ENCODE measurements at places on chromosomes 2 and 18.

DNA sequence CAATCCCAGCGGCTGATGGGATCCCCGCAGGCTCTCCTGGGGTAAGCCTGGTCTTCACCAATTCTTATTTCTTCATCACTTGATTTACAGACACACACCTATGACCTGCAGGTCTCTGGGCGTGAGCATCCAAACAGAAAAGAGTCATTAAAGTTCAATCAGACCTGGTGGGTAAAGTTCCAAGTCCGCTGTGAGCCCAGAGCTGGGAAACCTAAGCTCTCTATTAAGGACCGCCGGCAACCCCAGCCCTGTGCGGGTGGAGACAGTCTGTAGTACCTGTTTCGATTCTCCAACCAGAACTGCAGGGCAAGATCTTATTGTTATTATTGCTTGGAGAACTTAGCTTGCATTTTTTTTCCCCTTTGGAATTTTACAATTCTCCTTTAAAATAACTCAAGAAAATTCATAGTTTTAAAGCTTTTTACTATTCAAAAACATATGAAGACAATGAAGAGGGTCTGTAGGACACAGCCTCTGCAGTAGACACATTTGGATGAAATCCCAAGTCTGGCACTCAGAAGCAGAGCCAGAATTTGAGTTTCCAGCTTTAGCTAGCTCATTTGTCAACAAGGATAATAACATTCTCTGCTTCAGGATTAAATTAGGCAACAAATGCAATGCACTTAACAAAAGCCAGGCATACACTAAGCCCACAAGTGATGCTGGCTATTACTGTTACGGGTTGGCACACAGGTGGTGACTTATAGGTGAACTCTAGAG, 376.4 kb downstream of the INSIG2 start:
- DNase-seq: no peak

DNA sequence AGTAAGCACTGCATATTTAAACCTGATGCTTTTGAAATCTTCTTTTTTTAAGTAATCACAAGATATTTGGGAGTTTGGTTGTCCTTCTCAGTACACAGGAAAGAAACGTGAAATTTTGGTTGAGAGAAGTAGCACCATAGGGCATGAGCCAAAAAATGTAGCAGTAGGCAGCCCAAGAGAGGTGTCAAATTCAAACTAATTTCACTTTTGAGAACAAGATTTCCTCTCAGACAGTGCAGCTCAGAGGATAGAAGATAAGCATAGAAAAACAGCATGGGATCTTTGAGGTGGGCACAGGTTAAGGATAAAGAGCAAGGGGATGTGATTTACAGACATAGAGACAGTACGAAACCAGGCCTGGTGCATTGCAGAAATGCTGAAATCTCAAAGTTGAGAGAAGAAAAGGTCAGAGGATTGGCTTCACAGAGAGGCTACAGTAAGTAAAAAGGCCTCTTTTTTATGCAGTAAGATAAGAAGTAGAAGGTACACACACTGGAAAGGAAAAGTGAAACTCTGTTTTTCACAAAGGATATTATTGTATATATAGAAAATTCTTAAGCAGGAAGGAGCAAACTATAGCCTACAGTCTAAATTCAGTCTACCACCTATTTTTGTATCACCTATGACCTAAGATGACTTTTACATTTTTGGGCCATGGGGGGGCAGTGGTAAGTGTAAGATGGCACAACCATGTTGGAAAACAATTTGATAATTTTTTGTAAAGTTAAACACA, 89.8 kb downstream of the PKP4 start:
- DNase-seq: no peak

DNA sequence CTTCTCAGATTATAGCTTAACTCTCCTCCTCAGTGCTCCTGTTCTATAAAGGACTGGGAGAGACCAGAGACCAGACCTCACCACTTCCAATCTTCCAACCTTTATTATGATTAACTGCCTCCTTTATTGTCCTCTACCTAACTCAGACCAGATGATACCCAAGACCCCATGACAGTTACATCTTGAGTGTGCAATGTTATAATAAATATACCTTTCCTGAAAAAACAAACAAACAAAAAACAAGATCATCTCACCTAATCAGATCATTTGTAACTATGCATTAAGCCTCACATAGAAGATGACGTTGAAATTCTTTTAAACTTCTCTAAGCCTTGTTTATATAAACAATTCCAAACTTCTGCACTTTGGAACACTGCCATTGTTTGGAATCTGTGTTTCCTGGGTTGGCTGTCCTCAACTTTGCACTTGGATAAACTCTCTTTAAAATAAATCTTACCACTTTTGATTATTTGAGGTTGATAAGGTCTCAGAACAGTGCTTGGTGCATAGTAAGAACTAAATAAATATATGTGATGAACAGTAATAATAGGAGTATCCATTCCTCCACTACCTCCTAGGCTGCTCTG, 342.7 kb downstream of the TDRD15 start:
- DNase-seq: no peak

GRCh38 chr2:18690342-18690741, 101.0 kb upstream of the NT5C1B start:
- no peak for DNase-seq

DNA sequence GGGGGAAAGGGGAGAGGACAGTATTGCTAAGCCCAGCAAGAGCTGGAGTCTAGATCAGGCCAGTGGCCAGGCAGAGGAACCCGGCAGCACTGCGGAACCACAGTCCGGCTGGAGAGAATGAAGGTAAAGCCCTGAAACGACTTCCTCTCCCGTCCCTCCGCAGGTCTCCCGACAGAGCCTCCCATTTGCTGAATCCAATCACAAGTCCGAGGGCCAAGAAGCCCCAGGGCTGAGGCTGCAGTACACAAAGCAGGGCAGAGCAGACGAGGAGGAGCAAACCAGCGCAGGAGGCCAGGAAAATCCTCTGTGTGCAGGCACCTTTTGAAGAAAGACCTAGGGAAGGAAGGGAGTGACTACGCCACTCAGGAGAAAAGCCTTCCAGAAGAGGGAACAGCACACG, 104.4 kb downstream of the OSBPL1A start:
- DNase-seq: no peak

DNA sequence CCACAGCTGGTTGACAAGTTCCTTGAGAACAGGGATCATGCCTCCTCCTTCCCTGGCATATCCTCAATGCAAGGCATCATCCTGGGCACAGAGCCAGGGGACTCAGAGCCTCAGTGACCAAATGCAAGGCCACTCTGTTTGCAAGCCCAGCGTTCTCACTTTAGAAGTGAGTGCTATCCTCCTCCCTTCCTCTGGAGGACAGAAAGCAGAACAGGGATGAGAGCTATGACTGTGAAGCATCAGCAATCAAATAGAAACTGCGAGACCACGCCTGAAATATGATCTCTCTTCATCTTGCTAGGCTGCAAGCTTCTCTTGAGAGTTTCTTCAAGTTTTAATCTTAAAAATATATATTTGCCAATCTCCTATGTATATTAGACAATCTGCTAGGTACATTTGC, 119.8 kb downstream of the LRATD1 start:
- DNase-seq: no peak

GRCh38 chr2:112893752-112894151, 17.2 kb upstream of the IL37 start:
- no peak for DNase-seq

DNA sequence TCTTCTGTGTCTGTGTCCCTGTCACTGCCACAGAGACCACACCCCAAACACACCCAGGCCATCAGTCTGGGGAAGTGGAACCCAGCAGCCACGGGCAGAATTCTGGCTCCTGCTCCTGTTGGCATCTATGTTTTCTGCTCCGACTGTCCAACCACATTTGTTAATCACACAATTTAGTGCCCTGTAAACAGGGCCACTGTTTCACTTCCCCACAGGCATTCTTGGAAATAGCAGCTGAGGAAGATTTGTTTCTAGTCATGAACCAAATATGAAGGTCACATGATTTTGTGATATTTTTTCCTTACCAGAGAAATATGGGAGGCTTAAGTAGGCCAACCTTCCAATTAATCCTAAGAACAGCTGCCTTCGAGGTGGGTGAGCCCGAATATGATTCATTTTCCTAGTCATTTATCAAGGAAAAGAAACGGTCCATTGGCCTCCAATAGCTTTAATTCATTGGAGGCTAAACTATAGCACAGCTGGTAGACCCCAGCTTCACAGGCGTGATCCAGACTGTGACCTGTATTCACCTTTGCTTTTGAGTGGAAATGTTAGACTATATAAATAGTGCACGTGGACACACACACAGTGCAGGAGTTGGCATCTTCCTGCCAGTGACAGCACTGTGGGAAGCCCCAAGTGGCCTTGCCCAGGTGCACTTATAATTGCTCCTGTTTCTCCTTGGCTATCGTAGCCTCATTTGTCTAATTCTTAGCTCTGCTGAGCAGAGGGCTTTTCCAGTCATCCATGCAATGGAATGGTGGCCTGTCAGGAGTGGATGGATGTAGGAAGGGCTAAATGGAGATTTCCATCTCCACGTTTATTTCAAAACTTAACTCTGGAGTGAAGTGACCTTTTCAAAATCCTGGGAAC, 267.9 kb downstream of the LPIN1 start:
- no peak for DNase-seq

GRCh38 chr2:101401906-101402305, 14.6 kb upstream of the CREG2 start:
- DNase-seq: no peak

DNA sequence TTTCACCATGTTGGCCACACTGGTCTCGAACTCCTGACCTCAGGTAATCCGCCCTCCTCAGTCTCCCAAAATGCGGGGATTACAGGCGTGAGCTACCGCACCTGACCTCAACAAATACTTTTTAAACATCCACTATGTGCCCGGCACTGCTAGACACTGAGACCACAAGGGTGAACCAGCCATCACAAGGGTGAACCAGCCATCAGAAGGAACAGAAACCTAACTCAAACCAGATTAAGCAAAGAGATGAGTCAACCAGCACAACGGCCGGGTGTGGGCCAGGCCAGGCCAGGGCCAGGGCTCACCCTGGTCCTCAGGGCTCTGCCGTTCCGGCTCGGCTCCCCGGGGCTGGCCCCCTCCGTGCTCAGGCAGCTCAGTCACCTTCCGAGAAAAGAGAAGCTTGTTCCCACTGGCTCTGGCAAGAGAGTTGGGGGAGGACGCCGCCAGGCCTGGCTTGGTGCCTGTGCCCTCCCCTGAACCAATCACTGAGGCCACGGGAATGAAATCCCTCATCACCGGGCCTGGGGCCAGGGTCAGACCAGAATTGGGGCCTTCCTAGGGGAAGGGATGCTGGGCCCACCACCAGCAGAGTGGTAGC, 4.4 kb downstream of the TEX44 start:
- DNase-seq: no peak

DNA sequence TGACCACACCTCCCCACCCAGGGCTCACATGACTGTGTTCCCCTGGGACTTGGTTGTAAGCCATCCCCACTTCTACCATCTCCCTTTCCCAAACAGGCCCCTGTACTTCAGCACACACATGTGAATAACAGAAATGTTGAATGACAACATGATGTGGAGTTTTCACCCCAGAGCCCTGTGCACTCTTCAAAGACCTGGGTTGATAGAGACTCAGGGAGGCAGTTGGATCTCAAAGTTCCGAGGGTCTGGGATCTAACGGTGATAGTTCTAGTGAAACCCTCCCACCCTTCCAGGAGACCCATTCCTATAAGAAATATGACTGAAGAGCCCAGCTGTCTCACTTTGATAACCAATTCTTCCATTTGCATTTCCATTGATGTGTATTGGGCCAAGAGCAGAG, at the start of gene MROH2A:
TSS of gene MROH2A (plus strand) at position 301 of the 400 bp plus-strand sequence. CDS start 1,029 bp downstream, outside the sequence.
- DNase-seq: no peak

GRCh38 chr2:232315049-232315922, 63.3 kb upstream of the ALPP start:
- DNase-seq: peak; percentile 38

GRCh38 chr2:190415794-190416775, 7.9 kb downstream of the MFSD6 start:
- DNase-seq: no peak

All from stimulated activated CD4-positive, alpha-beta T cell treated with anti-CD3 and anti-CD28 coated beads, Interleukin-12 subunit alpha, Interleukin-12 subunit beta, amount 100 ng/mL, for 4 hours (primary cell).